ENCODE measurements at places on chromosomes 1 and 21. TPM values are rescaled to one million over a fixed set of nuclear protein-coding genes. Genes with fewer than 3 reads are reported as not detected.

TBX15 gene
- total RNA-seq = 0.09 TPM

DNA sequence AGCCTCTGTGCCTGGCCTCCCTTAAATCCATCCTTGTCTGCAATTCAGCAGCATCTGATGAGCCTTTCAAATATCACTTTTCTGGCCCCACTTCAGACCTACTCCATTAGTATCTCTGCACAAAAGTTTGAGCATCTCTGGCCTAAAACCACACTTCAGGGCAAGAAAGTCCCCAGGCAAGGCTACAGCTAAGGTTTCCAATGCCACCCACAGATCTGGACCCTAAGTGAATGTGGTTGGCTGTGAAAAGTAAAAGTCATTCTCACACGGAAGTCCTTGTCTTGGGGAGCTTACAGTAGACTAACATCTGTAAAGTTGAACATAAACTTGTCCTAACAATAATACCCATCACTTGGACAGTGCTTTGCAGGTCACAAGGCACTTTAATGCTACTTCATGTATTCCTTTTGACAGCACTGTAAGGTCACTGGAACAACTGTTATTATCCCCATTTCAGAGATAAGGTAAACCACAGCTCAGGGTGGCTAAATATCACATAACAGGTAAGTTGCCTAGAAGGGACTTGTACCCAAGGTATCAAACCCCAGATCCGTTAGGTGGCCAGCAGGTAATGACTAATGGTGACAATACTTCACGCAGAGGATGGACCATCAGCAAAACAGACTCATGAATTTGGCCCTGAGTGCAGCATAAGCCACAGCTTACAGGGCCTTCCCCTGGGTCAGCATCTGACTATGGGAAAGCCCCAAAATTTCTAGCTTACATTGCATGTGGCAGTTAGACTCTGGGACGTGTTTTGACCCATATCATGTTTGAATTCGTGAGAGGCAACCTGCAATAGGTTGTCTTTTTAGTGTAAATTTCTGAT is 356.0 kb downstream of the HHAT start:
- no peak overlapping the region for H3K4me3 ChIP-seq
- H3K4me1 ChIP-seq = peaks cover 8% of the 10 kb centered on the region
- no peak overlapping the region for H3K27ac ChIP-seq
- H3K27me3 ChIP-seq = no peaks in the 10 kb centered on the region
- no peaks in the 10 kb centered on the region for H3K36me3 ChIP-seq

DNA sequence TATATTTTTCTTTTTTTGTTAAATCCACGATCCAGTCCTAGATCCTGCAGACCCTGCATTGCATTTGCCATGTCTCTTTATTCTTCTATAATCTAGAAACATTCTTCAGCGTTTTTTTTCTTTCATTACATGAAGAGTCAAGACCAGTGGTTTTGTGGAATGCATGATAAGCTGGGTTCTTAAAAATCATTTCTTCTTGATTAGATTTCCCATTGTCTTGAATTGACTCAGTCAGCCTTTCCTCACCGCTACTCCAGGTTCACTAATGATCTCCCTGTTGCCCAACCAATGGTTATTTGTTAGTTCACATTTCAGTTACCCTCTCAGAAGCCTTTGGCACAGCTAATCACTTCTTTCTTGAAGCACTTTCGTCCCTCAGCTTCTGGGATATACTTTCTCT is 25.2 kb downstream of the CHD1L start:
- H3K4me3 ChIP-seq = no peak overlapping the region
- peaks cover 91% of the 10 kb centered on the region for H3K36me3 ChIP-seq
- H3K27me3 ChIP-seq = no peaks in the 10 kb centered on the region
- no peaks in the 10 kb centered on the region for H3K4me1 ChIP-seq
- no peak for DNase-seq

DNA sequence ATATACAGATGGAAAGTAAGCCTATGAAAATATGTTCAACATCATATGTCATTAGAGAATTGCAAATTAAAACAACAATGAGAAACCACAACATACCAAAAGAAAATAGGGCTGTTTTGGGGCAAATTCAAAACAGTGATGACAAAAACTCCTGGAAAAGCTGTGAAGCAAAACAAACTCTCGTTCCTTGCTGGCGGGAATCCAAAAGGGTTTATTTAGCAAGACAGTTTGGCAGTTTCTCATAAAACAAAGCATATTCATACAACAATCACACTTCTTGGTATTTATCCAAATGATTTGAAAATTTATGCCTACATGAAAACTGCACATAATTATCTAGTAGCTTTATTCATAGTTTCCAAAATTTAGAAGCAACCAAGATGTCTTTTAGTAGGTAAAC is 44.4 kb downstream of the COL11A1 start:
- H3K36me3 ChIP-seq = no peaks in the 10 kb centered on the region
- H3K27ac ChIP-seq = no peak overlapping the region
- H3K27me3 ChIP-seq = no peaks in the 10 kb centered on the region
- no peaks in the 10 kb centered on the region for H3K4me1 ChIP-seq
- DNase-seq = no peak

DNA sequence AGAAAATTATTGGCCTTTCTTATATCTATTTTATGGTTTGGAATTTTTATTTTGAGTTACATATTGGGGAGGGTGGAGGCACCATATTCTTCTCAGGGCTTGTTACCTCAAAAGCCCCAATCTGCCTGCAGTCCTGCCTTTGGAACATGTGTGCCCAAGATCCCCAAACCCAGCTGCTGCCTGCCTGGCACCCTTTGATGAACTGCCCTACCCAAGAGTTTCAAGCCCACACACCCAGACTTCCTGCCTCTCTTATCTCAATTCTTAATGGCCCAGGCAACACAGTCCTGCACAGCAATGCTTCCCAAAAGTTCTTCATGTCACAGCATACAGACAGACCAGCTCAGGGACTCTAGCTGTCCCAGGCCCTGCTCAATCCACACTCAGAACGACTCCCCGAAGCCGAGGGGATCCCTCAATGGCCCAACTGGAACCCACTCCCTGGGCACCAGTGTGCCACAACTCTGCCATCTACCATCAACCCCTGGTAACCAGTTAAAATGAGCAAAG is 19.2 kb downstream of the OLFML2B start:
- H3K4me3 ChIP-seq = no peak overlapping the region
- no peak for DNase-seq
- no peaks in the 10 kb centered on the region for H3K36me3 ChIP-seq
- no peaks in the 10 kb centered on the region for H3K4me1 ChIP-seq
- H3K27ac ChIP-seq = no peak overlapping the region

- DNase-seq = no peak
- H3K4me3 ChIP-seq = peak overlapping the region; percentile 49
- H3K27ac ChIP-seq = peak overlapping the region; percentile 81
- H3K27me3 ChIP-seq = no peaks in the 10 kb centered on the region
- H3K4me1 ChIP-seq = peaks cover 53% of the 10 kb centered on the region
Observed at GRCh38 chr1:230300322-230301301, 125.5 kb downstream of the PGBD5 start.

- H3K27ac ChIP-seq = peak overlapping the region; percentile 74
- peaks cover 25% of the 10 kb centered on the region for H3K4me1 ChIP-seq
- peaks cover 41% of the 10 kb centered on the region for H3K36me3 ChIP-seq
- no peak overlapping the region for H3K4me3 ChIP-seq
- DNase-seq = peak; percentile 69
Observed at GRCh38 chr1:23809751-23810171, 9.2 kb upstream of the GALE start.

GPR37L1 gene
- not detected for total RNA-seq

DNA sequence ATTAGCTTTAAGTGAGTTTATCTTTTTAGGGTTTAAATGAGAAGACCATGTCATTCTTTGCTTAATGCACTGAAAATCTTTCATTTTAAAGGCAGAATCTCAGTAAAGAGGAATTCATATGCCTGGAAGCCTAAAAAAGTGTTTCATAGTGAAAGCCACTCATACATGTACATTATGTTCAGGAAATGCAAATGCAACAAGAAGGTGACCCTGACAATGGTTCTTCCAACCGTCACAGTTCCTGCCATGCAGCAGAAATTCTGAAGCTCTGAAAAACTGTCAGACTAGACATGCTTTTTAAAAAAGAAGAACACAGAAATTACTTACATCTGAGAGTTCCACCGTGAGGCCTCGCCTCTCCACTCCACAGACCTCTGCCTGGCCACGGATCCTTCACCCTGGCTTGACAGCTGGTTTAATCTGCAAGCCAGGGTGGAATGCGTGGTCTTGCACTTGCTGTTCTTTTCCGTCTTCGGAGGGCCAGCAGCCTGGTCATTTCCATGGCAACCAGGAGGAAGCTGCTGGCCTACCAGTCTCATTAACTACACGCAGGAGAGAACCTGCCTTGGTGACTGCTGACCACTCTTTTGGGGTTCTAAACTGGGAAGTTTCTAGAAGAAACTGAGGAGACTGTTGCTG is 41.8 kb upstream of the PAXBP1 start:
- no peak for DNase-seq
- no peaks in the 10 kb centered on the region for H3K27me3 ChIP-seq
- no peak overlapping the region for H3K4me3 ChIP-seq
- H3K4me1 ChIP-seq = no peaks in the 10 kb centered on the region
- no peak overlapping the region for H3K27ac ChIP-seq
- H3K36me3 ChIP-seq = no peaks in the 10 kb centered on the region

DNA sequence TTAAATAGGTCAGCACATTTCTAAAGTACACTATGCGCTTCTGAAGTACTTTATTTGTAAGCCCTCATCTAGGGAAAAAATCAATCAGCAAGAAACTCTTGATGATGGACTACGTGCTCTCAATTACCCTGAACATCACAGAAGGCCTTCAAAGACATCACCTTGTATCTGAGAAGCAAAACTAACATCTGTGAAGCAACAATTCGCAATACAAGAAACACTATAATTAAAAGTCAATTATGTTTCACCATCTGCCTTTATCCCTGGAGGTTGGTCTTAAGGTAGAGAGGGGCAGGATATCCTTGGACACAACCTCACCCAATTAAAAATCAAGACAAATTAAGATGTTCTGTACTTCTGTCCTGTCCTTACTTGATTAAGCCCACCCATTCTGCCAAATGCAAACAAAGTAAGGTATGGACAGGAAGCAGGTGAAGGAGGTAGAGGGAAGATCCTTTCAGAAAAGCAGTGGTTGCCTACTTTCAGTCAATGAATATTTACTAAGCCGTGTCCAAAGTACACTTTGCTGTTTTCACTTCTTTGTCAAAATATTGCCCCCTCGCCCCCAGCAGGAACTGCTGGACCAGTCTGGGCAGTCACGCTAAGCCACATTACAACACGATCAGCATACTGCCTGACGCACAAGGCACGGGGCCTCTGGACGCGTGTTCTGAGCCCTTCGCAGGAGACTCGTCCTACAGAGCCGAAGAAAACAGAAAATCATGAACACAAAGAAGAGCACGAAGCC is 887 bp downstream of the SLC19A2 start:
- peaks cover 27% of the 10 kb centered on the region for H3K4me1 ChIP-seq
- H3K4me3 ChIP-seq = peak overlapping the region; percentile 88
- DNase-seq = no peak
- peaks cover 9% of the 10 kb centered on the region for H3K36me3 ChIP-seq
- no peaks in the 10 kb centered on the region for H3K27me3 ChIP-seq

HPDL gene
- total RNA-seq = 4.3 TPM
